ENCODE measurements at places on chromosomes 11 and 22. TPM values are rescaled to one million over a fixed set of nuclear protein-coding genes. Genes with fewer than 3 reads are reported as not detected.

BANF1 gene
- 84.2 TPM for total RNA-seq

ZDHHC13 gene
- total RNA-seq, result 64.7 TPM

CYTH4 gene
- total RNA-seq, result 12.6 TPM

SCGB1C1 gene
- total RNA-seq, result not detected

RCOR2 gene
- 2.4 TPM for total RNA-seq

CD248 gene
- total RNA-seq, result not detected

FXYD6 gene
- not detected for total RNA-seq

DDX17 gene
- 465 TPM for total RNA-seq

ENTHD1 gene
- total RNA-seq, result not detected

BDNF gene
- not detected for total RNA-seq

ZNF408 gene
- 5.1 TPM for total RNA-seq

NUP160 gene
- total RNA-seq, result 65.0 TPM

SCGB2A2 gene
- not detected for total RNA-seq

VPREB1 gene
- not detected for total RNA-seq

SLC5A1 gene
- total RNA-seq, result not detected

PYGM gene
- total RNA-seq, result 1.3 TPM

SEC14L2 gene
- 11.6 TPM for total RNA-seq

TRIM48 gene
- not detected for total RNA-seq

SLC22A12 gene
- not detected for total RNA-seq

DEPDC5 gene
- total RNA-seq, result 19.3 TPM

USP2 gene
- total RNA-seq, result 15.4 TPM

SLC35F2 gene
- 135 TPM for total RNA-seq

OTOG gene
- total RNA-seq, result not detected

KLHL35 gene
- 1.3 TPM for total RNA-seq

CARD18 gene
- not detected for total RNA-seq

PRRG4 gene
- 0.11 TPM for total RNA-seq

MUC6 gene
- total RNA-seq, result not detected

SCO2 gene
- total RNA-seq, result 14.2 TPM

KDM4D gene
- 3.6 TPM for total RNA-seq

OR4C46 gene
- not detected for total RNA-seq

ASRGL1 gene
- not detected for total RNA-seq

APOA4 gene
- total RNA-seq, result not detected

PTPN5 gene
- not detected for total RNA-seq

CHADL gene
- total RNA-seq, result 0.90 TPM

P2RX6 gene
- 2.0 TPM for total RNA-seq

OR51E2 gene
- not detected for total RNA-seq

All from Karpas-422 (cell line).